ENCODE measurements at places on chromosomes 3 and 15.

- DNase-seq = no peak
These were observed 118.1 kb downstream of the ZNF621 start for GRCh38 chr3:40642812-40643211.

DNA sequence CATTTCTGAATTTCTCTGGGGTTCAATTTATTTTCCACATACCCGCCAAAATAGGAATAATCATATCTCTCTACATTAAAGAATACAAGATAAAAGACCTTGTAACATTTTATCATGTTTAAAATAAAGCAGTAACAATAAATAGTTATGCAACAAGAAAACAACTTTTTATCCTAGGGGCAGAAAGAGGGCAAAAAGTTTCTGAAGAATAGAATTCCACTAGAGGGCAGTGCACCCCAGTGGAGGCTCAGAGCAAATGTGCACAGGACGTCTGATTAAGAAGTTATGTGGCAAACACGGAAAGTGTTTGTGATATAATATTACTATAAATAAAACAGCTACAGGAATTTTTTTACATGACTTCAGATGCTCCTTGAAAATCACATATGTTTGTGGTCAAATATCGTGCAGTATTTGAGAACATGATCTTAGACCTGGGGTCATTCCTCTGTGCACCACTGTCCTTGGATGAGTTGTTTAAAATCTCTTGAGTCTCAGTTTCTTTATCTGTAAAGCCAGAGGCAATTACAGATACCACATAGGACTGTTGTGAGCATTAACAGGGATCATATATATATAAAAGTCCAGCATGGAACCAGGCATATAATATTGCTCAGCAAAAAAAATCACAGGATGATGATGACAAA is 13.2 kb upstream of the PIK3R4 start:
- peak; percentile 53 for DNase-seq

DNA sequence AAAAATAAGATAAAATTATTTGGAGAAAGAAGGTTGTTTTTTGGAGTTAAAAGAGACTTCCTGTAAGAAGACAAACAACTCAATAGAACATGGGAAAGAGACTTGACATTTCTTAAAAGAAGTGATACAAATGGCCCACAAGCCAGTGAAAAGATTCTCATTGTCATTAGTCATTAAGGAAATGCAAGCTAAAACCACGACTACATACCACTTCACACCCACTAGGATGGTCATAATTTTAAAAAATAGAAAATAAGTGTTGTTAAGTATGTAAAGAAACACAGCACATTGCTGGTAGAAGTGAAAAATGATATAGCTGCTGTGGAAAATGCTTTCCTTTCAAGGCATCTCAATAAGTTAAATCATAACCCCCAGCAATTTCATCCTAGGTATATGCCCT is 44.4 kb upstream of the GK5 start:
- no peak for DNase-seq

- DNase-seq = no peak
These were observed 634 bp downstream of the MINDY2 start for GRCh38 chr15:58771621-58772250.

Measured in NCI-H1694 (cell line).